ENCODE measurements at places on chromosomes 1 and 21.
A peak's percentile ranks its signal among the peaks of the same experiment; 100 is the strongest.

DNA sequence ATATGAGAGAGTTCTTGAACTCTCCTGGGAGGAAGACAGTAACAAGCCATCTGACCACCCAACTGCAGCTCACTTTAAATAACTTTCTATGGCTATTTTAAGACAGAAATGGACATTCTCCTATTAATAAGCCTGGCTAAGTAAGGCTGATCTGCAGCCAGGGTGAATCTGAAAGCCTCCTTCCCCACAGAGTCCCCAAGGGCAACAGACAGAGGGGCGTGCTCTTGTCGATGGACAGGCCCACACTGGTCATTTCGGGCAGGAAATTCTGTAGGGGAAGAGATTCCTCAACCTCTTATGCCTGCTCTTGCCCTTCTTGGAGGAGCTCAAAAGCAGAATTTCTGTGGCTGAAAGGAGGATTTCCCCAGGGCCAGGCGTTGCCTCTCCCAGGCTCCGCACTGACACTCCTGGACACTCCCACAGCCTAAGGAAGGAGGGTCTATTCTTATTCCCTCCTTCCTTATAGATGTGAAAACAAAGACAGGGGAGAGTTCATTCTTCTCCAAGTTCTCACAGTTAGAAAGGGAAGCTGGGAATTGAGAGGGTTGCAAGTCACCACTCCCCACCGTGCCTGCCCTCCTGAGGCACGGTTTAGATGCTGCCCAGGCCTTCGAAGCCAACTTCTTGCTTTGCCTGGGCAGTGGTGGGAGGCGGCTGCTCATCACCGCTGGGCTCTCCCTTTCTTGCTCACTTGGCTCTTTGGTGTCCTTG, 17.9 kb upstream of the KANK4 start:
- DNase-seq: no peak

- no peak for DNase-seq
Measured at GRCh38 chr1:71200503-71200902, 119.7 kb upstream of the ZRANB2 start.

- no peak for DNase-seq
Measured at GRCh38 chr1:100422065-100422464, 69.8 kb downstream of the CDC14A start.

- no peak for DNase-seq
Measured at GRCh38 chr1:4931486-4931885, 277.1 kb downstream of the AJAP1 start.

GRCh38 chr21:15964236-15964855, 234.6 kb downstream of the USP25 start:
- no peak for DNase-seq

DNA sequence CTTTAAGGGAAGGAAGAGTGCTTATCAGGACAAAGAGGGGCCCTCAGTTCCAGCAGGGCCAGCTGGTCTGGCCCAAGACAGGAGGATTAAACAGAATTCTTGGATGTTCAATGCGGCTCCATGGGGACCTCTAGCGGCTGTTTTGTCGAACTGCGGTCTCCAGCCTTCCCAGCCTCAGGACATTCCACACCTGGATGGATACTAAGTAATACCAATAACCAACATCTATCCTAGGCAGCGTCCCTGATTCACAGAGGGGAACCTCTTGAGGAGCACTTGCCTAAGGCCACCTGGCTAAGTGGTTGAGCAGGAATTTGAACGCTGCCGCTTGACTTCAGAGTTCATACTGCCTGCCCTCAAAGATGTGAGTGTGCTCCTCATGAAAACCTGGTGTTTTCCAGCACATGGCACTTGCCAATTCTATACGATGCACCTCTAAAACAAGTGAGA, 15.5 kb upstream of the CD247 start:
- peak; percentile 5 for DNase-seq

GRCh38 chr1:42392255-42392654, 11.7 kb downstream of the RIMKLA start:
- peak; percentile 88 for DNase-seq

DNA sequence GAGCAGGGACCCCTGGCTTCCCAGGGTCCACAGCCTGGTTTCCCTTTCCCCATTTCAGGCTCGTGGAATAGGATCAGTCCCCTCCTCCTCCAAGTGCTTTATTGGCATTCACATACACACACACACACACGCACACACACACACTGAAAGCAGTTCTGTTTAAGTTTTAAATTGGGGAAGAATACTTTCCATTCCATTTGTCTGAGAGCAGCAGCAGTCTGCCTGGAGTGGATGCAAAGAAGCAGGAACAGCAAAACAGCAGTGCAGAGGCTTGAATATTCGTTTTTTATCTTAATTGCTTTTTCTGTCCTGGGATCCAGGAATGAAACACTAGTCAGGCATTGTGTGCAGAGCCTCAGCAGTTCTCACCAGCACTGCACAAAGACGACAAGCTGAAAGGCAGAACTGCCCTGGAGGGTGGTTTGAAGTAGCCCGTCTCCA, 7.1 kb downstream of the CYB561D1 start:
- no peak for DNase-seq

DNA sequence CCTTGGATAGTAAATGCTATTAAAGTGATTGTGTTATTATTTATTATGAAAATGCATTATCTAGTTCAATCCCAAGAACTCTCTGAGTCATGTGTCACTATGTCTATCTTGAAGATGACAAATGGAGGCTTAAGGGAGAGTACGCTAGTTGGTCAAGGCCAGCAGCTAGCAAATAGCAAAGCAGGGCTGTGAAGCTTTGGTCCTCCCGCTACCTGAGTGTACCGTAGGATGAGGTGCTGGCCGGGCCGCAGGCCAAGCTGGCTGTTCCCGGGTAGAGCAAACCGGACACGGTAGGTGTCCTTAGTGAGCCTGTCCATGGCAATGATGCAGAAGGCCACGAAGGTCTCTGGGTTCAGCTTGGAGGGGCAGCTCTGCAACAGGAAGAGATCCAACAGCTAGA, 9.3 kb downstream of the CYB5RL start:
- no peak for DNase-seq

DNA sequence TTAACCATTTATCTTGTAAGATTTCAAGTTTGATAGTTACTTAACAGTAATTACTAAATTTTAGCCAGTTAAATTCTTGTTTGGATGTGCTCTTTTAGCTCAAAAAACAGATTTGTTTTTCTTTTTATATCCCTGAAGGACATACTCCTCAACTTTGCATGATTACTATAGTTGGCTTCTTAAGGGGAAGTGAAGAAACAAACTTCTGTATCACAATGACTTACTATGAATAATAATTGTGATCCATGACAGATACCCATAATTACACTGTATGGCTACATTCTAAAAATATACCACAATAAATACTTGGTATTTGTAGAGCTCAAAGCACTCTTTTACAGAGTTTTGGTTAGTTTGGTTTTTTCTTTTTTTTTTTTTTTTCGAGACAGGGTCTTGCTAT, 55.8 kb downstream of the IARS2 start:
- DNase-seq: no peak

DNA sequence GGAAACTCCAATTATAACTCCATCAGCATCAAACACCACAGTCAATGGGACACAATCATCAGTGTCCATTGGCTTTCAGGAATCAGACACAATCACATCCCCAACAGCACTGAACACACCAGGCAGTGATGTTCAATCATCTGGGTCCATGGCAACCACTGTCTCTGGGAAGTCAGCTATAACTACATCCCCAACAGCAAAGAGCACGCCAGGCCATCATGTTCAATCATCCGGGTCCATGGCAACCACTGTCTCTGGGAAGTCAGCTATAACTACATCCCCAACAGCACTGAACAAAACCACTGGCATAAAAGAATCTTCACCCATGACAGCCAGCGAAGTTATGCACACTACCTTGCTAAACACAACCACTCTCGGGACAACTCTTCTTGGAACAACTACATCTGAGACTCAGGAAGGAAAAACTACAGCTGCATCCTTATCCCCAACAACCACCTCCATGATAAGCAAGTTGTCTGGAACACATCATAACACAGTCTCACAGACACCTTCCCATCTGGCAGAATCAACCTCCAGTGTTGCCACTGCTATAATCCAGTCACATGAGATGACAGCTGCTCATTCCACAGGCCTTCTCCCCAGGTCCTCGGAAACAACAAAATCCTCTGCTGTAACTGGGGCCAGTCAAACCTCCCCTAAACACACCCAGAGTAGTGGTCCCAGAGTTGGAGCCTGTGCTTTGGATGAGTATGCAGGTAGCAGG, 19.9 kb downstream of the CATSPER4 start:
- DNase-seq: no peak

GRCh38 chr1:82179131-82179530, 378.4 kb downstream of the ADGRL2 start:
- DNase-seq: no peak

GRCh38 chr1:12127206-12127810, 39.5 kb upstream of the TNFRSF1B start:
- DNase-seq: no peak

DNA sequence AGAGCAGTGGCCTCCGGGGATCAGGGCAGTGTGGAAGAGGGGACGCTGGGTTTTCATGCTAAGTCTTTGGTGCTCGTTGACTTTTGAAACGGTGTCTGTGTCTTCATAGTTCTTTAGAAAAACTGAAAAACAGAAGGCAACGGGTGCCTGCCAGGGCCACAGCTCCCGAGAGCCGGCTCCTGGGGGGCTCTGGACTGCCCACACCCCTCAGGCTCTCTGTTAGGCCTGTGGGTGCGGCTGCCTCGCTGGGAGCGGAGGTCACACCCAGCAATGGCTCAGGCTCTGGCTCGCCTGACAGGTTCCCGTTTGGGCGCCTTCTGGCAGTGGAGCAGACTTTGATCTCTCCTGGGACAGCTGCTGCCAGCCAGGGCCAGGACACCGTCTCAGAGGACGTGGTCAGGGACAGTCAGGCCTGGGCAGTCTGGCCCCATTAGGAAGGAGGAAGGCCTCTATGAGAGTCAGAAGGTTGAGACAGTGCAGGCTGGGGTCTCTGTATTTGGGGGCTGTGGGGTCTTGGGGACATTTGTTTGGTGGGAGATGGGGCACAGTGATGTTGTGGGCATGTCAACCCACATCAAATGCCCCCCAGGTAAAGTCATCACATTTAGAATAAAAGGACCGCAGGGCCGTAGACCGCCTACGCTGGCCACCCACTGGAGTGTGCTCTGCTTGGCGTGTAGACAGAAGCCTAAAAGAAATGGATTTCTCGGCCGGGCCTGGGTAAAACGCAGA, 5.6 kb downstream of the ARHGEF16 start:
- no peak for DNase-seq

- no peak for DNase-seq
Measured at GRCh38 chr1:150142083-150142482, 7.6 kb upstream of the PLEKHO1 start.

DNA sequence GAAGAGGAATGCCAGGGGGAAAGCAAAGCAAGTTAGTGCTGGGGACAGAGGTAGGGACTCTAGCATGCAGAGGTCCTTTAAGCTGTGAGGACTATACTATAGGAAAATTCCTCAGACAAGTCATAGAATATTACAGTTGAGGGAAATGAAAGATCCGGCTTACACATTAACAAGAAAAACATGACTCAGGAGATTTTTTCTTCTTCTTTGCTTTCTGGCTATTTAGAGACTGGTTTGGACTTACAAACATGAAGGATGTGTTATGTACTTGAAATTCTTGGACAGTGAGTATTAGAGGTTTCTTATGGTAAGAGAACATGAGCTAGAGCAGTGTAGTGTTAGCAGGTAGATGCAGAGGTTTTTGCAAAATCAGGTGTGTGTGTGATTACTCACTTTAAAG, 24.9 kb downstream of the USP25 start:
- no peak for DNase-seq

DNA sequence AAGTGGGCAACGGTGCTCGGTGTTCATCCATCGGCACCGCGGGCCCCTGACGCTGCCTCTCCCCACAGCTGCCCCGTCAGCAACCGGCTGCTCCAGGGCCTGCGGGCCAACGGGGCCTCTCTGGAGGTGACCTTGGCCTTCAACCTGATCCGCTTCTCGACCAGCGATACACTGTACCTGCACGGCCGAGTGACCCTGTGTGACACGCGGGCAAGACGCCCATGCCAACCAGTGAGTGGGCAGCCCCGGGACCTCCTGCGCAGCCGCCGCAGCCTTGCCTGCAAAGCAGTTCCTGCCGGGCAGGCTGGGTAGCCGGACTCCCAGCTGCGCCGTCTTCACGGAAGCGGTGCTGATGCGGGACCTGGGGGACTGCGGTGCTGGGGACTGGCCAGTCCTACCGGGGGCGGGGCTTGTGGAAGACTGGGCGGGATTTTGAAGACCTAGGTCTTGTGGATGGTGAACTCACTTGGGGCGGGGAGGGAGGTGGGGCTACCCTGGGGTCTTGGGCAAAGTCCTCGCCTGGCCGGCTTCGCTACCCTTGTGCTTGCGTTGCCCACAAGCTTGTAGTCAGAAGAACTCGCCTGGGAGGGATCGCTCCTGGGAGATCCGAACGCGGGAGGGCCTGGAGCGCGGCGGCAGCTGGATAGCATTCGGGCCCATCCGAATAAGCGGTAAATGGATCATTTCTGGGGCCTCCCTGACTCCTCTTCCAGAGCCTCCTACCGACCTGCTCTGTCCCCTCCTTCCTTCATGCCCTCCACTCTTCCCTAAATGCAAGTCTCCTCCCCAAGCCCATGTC, 8.8 kb upstream of the CEP85 start:
- DNase-seq: no peak

- DNase-seq: no peak
Measured at GRCh38 chr1:246121533-246121932, 385.5 kb downstream of the SMYD3 start.

- no peak for DNase-seq
Measured at GRCh38 chr1:200945111-200945510, 50.4 kb downstream of the INAVA start.

GRCh38 chr1:74731399-74732052, 1.3 kb downstream of the CRYZ start:
- no peak for DNase-seq

DNA sequence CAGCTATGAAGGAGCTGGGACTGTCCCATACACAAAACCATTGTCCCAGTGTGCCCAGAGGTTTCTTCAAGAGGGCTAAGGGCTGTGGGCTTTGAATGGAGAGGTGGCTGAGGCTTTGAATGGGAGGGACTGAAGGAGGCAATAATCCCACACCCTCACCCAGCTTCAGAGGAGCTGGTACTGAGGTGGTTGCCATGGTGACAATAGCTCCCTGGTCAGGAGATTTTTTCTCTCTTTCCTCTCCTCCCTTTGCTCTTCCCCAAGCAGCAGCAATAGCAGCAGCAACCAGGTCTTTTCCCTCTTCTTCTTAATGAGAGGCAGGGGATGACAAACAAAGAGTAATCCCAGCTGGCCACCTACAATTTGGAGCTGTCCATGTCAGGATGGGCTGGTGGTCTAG, 1.6 kb downstream of the HPCAL4 start:
- DNase-seq: peak; percentile 64

- DNase-seq: no peak
Measured at GRCh38 chr1:49331066-49331852, 554.6 kb upstream of the BEND5 start.

GRCh38 chr1:147556643-147557042, 15.3 kb downstream of the BCL9 start:
- DNase-seq: no peak

GRCh38 chr21:46559291-46559983, 45.4 kb downstream of the S100B start:
- DNase-seq: no peak

DNA sequence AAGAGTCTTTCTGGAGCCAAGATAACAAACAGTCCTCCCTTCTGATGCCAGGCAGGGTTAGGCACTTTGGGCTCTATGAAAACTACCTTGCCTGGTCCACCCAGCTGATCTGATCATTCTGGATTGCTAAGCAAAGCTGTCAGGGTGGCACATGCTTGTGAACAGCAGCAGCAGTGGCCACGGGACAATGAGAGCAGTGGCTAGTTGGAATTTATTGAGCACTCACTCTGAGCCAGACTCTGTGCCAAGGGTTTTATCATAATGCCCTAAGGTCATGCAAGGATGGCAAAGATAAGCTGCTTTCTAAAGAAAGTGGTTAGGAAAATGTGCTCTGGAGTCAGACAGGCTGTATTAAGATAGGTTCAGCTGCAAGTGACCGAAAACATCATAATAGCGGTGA, 390.4 kb upstream of the VAMP3 start:
- no peak for DNase-seq
